ENCODE measurements at places on chromosomes 5 and 9.

DNA sequence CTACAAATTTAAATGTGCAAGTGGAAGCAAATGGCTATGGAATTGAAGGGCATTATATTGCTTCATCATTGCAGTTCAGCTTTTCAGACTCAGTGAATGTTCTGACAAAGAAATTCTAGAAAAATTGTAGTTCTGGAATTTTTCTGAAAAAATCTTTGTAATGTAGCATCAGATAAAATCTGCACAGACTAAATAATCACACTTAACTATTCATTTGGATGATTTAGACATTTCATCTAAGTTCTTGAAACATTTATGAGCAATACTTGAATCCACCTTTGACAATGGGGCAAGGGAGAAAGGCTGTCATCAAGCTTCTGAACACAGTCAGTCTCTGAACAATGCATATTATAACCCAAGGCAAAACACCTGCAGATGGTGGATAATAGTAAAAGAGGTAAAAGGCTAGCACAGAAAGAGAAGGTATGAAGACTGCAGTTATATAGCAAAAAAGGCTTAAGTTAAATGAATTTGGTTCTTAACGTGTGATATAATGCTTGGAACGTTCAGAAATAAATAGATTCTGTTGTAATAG, 1352.0 kb upstream of the NUDT12 start:
- no peak for DNase-seq

DNA sequence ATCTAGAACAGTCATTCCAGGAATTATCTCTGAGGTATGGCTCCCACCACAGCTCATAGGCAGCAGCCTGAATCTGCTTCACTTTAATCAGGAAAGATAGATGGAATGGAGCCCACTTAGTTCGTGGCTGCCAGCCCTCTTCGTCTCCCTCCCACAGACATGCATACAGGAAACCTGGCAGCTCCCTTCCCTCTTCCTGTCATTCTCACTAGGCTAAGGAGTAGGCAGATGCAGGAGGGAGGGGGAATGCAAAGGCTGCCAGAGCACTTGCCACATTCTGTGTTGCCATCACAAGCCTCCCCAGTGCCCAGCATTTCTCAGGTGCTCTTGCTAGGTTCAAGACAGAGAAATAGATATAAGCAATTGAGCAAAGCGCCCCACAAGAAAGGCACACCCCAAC, 378.9 kb downstream of the ELAVL2 start:
- no peak for DNase-seq

DNA sequence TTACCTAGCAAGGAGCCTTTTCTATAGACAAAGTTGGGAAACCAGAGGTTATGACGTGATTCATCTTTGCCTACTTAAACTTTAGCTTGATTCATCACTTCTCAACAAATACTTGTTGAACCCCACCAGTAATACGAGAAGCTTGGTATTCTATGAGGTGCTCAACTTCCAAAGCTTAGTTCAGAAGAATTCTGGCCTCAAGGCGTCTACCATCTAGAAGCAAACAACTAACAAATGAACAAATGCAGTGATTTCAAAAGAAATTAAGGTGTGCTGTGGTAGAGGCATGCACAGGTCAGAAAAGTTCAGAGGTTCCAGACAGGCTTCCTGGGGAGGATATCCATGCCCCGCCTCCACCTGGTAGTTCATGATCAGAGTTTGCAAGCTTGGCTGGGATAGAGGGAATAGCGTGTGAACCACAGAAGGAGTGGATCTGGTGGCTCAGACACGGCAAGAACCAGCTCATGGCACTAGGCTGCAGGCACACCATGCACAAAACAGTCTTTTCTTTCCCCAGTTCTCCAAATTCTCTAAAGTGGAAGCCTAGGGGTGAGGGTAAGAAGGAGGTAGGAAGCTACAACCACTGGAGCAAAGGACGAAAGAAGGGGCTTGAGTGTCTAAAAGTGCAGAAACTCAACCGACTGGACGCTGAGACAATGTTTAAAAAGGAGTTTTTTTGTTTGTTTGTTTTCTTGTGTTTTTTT, 473.0 kb downstream of the RAB3C start:
- DNase-seq: no peak

GRCh38 chr9:9817176-9817575, 795.6 kb downstream of the PTPRD start:
- no peak for DNase-seq
